NCI-H187 treated with DMSO at 0.1 percent for 48 hours (cell line): ENCODE measurements at places on chromosomes 1 and 21.

DNA sequence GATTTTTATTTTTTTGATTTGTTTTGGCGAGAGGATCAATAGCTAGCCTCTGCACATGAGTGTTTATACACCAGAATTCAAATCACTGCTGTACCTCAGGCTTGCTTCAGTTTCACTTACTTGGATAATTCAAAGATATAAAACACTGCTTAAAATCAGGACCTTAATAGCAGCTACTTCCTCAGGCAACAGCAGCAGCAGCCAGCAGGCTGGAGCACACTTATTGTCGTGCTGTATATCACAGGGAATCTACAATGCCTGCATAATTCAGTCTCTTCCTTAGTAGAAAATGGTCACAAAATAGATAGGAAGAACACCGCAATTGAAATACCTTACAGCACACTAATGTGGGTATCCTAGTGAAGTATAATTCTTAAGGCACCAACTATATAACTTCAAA is 497.3 kb downstream of the NEGR1 start:
- DNase-seq = no peak

- DNase-seq = no peak
These were observed 38.8 kb downstream of the DTL start for GRCh38 chr1:212074313-212074712.

GRCh38 chr1:155473151-155473821 is 89.3 kb downstream of the ASH1L start:
- DNase-seq = no peak

- no peak for DNase-seq
These were observed 3.1 kb upstream of the ADARB1 start for GRCh38 chr21:45071078-45071873.

DNA sequence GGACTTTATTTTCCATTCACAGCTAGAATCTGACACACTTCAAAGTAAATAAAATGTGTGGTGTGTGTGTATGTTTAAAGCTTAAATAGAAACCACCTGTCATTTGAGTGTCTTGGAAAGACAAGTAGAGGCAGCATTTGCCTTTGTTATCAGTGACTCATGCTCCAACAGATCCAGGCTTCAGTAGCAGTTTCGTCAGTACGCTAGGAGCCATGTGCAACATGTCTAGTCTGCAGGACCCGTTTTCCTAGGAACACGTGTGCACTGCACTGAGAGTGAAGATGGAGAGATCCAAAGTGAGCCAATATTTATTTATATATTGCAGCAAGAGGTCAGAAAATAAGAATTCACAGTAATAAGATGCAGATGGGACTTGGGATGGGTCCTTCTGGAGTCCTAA is 41.8 kb downstream of the SGIP1 start:
- no peak for DNase-seq

- DNase-seq = no peak
These were observed 81.2 kb upstream of the F3 start for GRCh38 chr1:94622757-94623156.

GRCh38 chr1:71413441-71414175 is 332.8 kb upstream of the ZRANB2 start:
- no peak for DNase-seq

DNA sequence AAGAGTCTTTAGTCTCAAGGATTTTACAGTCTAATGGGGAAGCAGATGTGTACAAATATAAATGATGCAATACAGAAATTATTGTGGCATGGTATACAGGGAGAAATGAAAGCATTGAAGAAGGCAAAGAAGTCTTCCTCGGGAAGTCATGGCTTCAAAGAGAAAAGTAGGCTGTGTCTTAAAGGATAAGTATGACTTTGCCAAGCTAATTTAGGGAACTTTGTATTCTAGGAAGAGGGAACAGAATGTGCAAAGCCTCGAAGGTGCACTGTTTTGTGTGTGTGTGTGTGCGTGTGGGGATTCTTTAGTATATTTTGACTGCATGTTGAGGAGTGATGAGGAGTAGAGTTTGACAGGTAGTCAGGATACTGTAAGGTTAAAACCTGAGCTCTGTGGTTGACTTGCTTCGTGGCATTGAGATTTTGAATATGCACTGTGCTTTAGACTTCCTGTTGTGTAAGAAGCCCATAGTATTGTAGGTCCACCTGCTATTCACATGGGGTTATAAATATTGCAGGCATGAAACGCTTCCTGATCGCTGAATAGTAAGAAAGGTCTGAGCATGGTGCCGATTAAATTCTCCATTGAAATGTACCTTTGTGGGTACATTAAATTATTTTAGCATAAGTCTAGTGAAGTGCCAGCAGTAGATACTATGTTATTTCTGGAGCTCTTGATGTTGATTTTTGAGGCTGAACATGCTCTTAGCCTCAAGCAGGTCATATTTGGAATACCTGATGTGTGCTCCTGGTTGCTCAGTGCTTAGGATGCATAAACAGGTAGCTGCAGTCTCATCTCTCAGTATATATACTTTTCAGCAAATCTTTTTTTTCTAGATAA is 8.0 kb downstream of the SMAP2 start:
- DNase-seq = no peak

GRCh38 chr1:20660847-20661206 is 342 bp downstream of the DDOST start:
- DNase-seq = no peak

DNA sequence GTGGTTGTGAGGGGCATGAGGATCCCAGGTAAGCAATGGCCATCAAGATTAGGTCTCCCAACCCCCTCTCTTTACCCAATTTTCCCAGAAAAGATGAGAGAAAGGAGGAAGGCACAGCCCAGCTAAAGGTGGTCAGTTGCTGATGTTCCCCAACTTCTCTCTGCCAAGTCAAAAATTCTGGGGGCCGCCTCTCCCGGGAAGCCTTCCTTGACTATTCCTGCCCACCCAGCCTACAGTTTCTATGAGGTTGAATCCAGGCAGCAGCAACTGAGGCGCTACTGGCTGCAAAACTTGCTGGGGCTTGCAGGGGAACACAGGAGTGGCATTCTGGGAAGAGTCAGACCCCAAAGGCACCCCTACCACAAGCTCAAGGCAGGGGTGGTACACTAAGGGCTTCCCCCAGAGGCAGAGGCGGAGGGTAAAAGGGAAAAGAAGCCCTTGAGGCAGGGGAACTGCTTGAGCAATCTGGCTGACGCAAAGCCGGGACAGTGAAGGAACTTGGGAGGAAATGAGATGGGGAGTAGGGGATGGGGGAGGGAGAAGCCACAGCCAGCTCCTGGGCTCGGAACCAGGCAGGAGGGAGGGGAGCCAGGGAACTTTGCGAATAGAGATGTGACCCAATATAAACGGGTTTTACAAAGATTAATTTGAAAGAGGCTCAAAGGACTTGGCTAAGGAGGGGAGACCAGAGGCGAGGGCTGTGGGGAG is 31.2 kb downstream of the SDC3 start:
- DNase-seq = no peak

- no peak for DNase-seq
These were observed 100.1 kb downstream of the DUSP10 start for GRCh38 chr1:221641811-221642210.

DNA sequence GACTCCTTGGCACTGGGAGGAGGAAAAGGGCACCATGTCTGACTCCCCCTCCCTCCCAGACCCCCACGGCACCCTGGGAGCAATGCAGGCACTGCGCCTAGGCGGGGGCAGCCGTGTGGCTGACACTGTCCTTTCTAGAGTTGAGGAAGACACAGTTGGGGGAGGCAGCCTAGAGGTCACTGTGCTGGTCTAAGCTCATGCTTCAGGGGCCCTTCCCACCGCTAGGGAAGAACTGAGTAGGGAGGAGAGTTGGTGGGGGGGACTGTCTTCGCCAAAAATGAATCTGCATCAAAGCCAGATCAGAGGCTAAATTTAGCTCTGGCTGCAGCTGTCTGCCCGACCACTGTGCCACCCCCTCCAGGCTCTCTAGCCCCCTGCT is 3.4 kb downstream of the SEMA6C start:
- no peak for DNase-seq

DNA sequence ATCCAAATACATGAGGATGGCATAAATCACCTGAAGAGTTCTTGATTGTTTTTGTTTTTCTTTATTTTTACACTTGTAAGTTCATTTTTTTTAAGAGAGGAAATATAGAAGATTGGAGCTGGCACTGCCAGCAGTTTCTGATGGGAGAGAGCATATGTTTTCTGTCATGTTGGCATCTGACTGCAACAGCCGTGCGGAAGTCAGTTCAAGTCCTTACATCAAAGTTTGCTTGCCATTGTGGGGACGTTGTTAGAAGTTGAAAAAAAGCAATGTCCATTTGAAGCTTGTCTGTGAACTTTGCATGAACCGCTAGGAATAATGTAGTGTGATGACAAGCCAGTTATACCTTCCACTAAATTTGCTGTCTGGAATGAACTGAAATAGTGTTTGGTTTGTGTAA is 126.5 kb upstream of the USH2A start:
- DNase-seq = no peak

GRCh38 chr1:67583462-67583950 is 101.5 kb upstream of the GADD45A start:
- DNase-seq = no peak

GRCh38 chr1:196385109-196385508 is 223.1 kb downstream of the KCNT2 start:
- no peak for DNase-seq

GRCh38 chr1:32063261-32063681 is 9.5 kb upstream of the TMEM39B start:
- DNase-seq = peak; percentile 54

- DNase-seq = no peak
These were observed 294.4 kb upstream of the PLXNA2 start for GRCh38 chr1:208538587-208538986.

GRCh38 chr1:214332946-214333798 is 52.2 kb downstream of the SMYD2 start:
- DNase-seq = no peak

- no peak for DNase-seq
These were observed 184.6 kb upstream of the JUN start for GRCh38 chr1:58968360-58968952.

GRCh38 chr1:178543290-178543607 is 30.3 kb downstream of the TEX35 start:
- DNase-seq = no peak

GRCh38 chr1:172487550-172487949 is 43.7 kb upstream of the PIGC start:
- DNase-seq = no peak

DNA sequence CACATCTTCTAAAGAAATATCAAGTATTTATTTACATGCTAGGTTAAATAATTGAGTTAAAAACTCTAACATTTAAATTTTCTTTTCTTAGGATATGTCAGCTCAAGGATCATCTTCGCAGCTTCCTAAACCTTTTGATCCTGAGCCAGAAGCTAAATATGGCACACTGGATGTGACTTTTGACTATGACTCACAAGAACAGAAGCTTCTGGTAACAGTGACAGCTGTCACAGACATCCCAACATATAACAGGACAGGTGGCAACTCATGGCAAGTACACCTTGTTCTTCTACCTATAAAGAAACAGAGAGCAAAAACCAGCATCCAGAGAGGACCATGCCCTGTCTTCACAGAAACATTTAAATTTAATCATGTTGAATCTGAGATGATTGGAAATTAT is 132.7 kb upstream of the SERTAD4 start:
- no peak for DNase-seq

- no peak for DNase-seq
These were observed 50.4 kb downstream of the ATP5PO start for GRCh38 chr21:33865176-33865575.

DNA sequence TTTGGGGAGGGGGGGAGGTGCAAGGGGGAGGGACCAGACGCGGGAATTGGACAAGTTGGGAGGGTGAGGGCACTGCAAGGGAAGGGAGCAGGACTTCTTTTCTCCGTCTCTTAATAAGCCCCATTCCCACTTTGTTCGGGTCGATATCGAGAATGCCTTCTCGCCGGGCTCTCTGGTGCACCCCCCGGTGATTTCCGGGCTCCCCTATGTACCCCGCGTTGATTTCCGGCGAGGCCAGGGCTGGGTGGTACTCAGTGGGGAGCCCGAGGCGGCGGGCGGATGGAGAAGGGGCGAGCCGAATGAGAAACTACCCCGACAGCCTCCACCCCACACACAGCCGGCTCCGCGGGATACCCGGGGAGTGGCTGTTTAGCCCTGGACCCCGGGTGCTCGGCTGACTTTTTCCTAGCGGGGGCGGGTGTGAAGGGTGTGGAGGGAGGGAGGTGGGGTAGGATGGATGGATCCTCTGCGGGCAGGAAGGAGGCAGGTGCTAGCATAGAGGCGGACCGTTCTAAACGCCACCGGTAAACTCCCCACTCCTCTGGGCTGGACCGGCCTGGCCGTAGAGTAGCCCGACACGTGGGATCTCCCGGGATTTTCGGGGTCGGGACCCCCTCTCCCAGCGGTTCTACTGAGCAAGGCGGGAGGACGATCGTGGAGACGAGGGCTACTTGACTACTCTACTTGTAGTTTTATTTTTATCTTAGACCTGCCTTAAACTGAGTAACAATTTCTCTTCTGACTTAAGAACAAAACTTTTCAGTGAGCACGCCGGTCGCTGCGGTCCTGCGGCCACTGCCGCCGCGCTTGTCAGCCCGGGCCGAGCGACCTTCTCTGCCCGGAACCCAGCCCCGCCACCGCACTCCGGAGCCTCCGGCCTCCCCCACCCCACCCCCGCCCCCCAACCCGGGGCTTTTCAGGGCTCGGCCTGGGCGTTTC is 1.0 kb downstream of the RNF220 start:
- no peak for DNase-seq

DNA sequence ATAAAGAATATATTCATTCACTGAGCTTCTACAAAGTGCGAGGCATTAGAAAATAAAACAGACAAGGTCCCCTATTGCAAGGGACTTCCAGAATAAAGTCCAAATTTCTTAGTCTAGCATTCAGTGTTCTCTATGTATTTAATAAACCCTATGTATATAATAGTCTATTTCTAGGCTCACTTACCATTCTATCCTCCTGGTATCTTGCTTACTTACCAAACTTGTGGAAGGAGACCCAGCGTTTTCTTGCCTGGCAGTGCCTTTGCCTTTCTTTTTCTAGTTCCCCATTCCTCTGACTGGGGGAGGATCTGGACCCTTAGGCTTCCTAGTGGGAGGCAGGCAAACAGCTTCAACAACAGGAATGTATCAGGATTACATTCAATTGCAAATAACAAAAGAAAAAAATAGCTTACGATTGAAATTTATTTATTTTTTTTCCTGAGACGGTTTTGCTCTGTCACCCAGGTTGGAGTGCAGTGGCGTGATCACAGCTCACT is 690 bp upstream of the RNF19B start:
- DNase-seq = no peak
